Stimulated activated CD8-positive, alpha-beta memory T cell treated with anti-CD3 and anti-CD28 coated beads, Interleukin-4, amount 100 ng/mL, for 1 hour (primary cell): ENCODE measurements at places on chromosomes 6 and 20.

- DNase-seq: no peak
Measured at GRCh38 chr6:4550227-4550597, 226.0 kb upstream of the CDYL start.

DNA sequence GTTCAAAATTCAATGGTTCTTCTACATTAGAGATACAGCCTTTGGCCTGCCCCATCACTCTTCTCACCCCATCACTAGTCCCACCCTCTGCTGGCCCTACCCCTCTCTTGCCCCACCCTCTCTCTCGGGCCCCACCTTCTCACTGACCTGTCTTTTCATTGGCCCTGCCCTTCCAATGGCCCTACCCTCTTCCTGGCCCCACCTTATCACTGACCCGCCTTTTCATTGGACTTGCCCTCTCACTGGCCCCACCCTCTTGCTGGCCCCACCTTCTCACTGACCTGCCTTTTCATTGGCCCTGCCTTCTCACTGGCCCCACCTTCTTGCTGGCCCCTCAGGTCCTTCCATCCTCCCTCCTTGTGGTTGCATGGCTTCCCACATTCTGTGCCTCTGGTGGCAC lies 107.2 kb upstream of the PLEKHG1 start:
- DNase-seq: no peak

DNA sequence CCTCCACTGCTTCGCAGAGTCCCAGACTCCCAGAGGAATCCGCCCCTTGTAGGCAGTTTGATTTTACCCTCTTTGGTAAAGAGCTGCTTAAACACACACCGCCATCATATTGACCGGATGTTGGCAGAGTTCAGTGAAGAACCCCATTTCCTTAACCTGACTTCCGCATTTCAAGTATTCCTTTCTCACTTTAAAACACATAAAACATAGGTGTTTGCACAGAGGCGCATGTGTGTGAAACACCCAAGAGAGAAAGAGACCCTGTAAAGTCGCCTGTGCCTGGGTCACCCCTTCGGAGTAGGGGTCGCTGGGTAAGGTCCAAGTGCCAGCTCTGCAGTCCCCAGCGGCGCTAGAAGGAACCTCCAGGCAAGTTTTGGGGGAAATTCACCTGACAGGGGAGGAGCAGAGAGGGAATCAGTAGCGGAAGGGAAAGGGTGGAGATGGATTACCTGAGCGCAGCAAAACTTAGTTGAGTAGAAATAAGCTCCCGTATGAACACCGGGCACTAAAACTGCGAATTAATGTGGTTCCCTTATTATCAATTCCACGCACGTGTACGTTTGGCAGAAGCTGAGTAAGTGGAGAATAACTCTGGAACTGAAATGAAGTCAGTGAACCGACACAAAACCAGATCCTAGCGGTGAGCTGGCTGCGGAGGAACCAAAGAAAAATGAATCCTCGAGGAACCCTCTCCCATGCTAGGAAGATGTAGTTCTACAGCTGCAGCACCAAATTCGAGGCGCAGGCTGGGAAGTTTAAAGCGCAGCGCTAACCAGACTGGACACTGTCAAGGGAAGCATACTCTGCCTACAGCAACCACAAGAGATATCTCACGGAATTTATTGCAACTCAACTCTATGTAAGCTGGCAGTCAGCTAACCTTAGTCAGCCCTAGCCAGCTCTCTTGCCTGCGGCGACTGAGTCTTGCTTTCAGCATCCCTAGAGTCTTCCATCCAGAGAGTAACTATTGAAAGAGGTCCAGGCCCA lies 3.5 kb upstream of the HTR1B start:
- DNase-seq: no peak

DNA sequence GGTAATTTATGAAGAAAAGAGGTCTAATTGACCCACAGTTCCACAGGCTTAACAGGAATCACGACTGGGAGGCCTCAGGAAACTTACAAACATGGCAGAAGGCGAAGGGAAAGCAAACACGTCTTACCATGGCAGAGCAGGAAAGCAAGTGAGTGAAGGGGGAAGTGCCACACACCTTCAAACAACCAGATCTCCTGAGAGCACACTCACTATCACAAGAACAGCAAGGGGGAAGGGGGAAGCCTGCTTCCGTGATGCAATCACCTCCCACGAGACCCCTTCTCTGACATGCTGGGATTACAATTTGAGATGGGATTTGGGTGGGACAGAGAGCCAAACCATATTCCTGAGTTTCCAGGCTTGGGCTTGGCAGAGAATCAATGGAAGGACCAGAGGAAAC lies 124.1 kb upstream of the RAB32 start:
- no peak for DNase-seq

DNA sequence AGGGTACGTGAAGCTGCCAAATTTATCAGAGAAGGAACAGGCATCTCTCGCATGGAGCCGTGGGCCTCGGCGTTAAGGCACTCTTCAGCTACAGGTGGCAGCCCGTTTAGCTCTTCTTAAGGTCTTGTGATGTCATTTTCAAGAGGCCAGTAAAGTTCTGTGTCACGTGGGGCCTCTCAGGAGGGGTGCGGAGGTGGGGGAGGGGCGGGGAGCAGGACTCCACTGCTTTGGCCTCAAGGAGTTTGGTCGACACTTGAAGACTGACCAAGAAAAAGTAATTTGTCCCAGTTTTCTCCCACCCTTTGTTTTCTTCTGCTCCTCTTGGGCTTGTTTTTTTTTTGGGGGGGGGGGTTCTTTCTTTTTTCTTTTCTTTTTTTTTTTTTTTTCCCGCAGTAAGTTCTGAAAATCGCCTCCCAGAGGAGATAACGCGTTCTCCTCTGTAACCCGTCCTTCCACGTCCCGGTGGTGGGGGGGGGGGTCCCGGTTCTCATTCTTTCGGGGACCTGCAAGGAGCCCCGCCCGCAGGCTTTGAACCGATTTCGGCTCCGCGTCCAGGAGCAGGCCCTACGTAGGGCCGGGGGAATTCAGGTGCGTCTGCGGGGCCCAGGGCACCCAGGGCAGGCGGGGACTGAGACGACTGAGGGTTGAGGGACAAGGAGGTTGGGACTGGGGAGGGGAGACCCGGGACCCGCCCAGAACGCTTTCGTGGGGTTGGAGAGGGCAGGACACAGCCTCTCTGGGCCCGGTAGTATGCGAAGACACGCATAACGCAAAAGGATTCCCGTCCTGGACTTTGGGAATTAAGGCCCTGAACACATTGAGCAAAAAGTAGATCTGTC lies 26.0 kb downstream of the GPX6 start:
- DNase-seq: no peak

DNA sequence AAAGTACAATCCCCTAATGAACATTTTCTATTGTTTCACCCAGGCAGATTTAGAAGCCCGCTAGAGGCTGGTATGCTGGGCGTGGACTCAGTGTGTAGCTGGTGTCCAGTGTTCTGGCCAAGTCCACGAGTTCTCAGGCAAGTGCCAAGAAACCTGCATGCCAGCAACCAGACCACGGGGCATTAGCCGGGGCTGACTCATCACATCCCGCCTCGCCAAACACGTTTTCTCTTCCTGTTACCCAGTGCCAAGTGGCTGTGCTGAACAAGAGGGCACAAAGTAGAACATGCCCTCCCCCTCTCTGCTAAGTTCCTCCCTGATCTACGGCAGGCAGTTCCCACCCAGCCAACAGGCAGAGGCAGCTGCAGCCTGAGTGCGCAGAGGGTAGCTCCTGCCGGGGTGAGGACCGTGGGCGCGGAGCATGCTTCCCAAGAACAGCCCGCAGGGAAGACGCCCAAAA lies 29.6 kb downstream of the RAMACL start:
- no peak for DNase-seq

DNA sequence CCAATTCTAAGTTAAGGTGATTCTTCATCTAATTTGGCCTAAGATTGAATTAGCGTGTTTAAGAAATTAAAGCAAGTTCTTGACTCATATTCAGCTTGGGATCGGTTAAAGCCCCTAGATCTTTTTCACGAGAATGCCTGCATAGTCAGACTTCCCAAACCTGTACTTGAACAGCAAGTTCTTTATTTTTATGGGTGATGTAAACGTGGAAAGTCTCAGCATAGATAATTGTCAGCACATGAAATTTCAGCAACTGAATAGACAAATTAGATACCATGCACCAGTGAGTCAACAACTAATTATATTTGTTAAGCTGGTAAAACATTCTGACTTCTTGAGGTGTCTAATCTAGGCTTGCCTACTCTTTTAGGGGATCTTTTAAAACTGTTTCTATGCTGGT lies 183.1 kb upstream of the TNFAIP3 start:
- no peak for DNase-seq

GRCh38 chr6:18457065-18457737 lies 70.1 kb downstream of the RNF144B start:
- DNase-seq: no peak

DNA sequence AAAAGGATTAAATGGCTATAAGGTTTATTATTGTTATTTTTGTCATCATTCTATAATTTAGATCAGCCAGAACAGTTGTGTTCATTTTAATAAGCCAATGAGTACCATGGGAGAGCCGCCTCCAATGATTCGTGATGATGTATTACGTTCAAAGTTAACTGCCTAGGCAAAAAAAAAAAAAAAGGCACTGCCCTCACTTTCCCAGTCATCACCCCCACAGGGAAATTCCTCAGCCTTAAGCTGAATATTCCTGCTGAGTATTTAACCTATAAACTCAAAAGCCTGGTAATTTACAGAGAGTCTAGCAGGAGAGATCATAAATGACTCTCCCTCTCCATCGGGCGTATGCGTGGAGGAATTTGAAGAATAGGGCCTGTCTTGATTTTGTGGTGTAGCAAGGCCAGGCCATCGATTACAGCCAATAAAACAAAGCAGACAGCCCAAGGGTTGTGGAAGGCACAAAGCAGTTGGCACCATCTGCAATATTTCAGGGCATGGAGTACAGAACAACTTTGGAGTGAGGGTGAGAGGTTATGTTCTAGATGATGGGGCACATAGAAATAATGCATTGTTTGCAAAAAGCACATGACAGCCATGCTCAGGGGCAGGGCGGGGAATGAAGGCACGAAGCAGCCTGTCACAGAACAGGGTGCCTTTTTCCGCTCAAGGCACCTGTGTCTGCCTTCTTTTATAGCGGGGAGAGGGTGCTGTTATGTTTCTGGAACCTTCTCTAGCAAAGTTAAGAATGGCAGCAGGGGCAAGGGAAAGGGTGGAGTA lies 138.2 kb upstream of the DTNBP1 start:
- no peak for DNase-seq

DNA sequence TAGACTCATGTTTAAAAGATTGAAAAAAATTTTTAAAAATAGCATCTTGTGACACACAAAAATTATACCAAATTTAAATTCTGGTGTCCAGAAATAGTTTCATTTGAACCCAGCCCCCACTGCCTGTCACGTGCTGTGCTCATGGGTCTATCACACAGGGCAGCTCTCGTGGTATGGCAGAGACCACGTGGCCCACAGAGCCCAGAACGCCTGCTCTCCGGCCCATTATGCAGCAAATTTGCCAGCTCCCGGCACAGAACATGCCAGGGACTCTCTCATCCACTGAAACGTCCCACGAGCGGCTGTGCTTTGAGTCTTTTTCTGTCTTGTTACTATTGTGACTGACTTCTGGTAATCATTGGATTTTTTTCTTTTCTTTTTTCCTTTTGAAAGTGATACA lies 224.3 kb downstream of the TTLL2 start:
- DNase-seq: no peak

- no peak for DNase-seq
Measured at GRCh38 chr6:71489736-71490135, 201.1 kb downstream of the OGFRL1 start.

DNA sequence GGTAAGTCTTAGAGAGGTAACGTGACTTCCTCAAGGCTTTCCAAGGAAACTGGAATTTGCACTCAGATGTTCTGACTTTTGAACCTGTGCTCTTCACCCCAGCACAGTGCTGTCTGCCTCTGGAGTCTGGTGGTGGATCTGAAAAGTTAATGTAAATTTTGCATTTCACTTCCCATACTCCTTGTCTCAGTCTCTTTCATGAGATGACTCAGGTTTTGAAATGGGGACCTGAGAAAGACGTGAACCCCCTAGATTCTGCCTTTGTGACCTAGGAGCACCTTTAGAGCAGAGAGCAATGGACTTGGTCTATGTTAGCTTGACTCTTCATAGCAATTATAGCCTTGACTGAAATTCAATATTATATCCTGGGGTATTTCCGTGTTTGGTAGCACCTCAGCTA lies 223.0 kb downstream of the QKI start:
- DNase-seq: no peak

DNA sequence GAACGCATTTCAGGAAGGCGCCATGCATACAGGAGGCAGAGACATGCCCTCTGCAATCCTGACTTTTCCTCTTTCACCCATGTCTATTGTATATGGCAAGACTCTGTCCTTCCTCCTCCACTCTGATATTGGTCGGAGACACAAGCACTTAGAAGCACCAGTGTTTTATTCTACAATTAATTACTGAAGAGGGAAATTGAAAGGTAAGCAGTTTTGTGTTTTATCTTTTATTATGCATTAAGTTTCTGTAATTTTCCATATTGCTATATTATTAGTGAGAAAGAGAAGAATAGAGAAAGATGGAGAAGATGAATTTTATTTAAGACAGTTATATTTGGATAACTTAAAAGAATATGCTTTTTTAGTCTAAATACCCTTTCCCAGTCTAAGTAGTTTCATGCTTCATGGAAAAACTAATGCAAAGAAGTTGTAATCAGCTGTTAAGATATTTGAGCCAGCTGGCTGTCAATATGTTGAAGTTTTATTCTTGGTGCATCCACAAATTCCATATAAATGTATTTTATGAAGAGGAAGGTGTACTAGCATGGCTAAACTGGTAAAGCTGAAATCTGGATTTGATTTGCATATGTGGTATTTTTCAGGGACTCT lies 13.6 kb downstream of the ARID1B start:
- DNase-seq: no peak

GRCh38 chr6:40852779-40853373 lies 186.1 kb downstream of the UNC5CL start:
- DNase-seq: no peak

GRCh38 chr6:45667766-45668165 lies 290.0 kb upstream of the SUPT3H start:
- no peak for DNase-seq

DNA sequence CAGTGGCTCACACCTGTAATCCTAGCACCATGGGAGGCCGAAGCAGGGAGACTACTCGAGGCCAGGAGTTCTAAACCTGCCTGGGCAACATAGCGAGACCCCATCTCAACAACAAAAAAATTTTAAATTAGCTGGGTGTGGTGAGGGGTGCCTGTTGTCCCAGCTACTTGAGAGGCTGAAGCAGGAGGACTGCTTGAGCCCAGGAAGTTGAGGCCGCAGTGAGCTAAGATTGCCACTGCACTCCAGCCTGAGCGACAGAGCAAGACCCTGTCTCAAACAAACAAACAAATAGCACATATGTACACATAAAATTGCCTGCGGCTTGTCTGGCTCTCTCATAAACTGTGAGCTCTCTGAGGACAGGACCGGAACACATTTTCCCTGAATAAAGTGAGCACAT lies 106.3 kb downstream of the BANF2 start:
- DNase-seq: no peak

DNA sequence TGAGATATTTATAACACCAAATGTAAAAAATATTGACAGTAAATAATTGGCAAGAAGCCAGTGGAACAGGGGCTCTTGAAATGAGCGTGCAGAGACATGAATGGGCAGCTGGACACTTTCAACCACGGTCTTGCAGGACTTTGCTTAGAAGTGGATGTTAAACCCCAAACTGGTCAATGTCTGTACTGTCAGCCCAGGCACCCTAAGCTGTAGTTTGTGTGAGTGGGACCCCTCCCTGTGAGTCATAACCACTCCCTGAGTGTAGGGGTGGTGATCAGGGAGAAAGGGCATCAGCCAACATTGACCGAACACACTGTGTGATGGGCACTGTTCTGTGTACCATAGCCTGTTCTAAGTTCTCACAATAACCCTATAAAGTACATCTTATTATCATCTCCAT lies 108.6 kb downstream of the FIG4 start:
- no peak for DNase-seq
